ENCODE measurements at places on chromosomes 12 and 14. TPM values are rescaled to one million over a fixed set of nuclear protein-coding genes. Genes with fewer than 3 reads are reported as not detected.

DNA sequence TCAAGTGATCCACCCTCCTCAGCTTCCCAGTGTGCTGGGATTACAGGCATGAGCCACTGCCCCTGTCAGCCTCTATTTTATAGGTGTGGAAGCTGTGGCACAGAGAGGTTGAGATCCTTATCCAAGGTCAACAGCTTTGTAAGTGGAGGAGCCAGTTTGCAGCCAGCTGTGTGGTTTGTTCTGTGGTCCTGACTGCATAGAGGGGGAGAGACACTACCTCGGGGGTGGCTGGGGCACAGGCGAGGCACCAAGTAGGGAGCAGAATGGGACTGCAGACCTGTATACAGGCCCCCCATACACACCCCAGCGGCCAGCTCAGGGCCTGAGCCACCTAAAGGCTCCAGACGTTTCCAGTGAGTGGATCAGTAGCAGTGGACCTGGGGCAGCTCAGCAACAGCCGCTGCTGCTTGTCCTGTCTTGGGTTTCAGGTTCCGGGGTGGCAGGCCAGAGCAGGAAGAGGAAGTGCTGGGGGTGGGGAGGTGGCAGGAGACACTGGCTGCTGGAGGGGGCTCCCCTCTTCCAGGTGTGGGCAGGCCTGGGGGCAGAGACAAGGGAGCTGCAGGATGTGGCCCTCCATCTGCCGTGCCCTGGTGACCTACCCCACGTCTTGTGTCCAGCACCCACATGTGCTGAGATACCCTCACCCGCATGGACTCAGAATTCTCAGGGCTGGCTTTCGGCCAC lies 11.0 kb downstream of the ORAI1 start:
- DNase-seq: no peak

DNA sequence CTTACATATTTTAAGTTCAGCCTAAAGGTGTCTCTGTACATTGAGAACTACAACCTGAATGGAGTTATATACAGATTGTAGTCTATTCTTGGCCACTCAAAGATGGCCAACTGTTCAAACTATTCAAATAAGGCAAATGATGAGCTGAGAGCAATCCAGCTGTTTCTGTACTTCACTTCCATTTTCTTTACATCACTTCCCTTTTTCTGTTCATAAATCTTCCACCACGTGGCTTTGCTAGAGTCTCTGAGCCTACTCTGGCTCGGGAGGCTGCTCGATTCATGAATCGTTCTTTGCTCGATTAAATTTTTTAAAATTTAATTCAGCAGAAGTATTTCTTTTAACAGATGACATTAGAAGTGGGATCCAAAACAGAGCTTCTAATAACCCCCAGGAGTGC lies 879.7 kb downstream of the GALC start:
- no peak for DNase-seq

- no peak for DNase-seq
Measured at GRCh38 chr14:52494444-52494843, 57.9 kb downstream of the TXNDC16 start.

Gene HSP90B1
- 87.8 TPM for total RNA-seq

DNA sequence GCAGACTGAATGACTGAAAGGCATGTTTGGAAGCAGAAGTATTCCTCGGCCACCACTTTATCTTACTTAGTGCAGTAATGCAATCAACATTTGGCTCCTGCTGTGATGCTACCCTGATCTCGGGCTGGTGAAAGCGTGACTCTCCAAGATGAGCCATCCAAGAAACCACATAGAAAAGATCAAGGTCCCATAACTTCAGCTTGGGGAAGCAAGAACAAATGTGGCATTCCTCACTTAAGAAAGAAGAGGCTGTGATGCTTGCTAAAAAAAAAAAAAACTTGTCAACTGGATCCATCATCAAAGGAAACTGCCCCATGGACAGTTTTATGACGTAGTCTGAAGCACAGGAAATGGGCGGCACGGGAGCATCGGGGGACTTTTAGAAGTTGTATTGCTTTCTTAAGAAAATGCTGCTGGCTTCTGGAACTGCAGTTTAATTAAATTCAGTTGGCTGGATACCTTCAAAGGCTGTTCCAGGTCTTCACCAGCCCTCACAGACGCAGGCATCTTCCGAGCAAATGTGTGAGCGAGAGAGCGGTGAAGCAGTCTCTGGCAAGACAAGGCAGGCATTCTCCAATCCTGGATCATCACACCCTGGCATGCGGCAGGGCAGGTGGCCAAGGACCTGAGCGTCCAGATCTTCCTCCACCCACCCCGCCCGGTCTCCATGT lies 38.2 kb upstream of the MAP1LC3B2 start:
- peak; percentile 58 for DNase-seq

GRCh38 chr14:56659964-56660551 lies 80.5 kb downstream of the TMEM260 start:
- peak; percentile 51 for DNase-seq

Gene ACVRL1
- under 0.01 TPM for total RNA-seq

DNA sequence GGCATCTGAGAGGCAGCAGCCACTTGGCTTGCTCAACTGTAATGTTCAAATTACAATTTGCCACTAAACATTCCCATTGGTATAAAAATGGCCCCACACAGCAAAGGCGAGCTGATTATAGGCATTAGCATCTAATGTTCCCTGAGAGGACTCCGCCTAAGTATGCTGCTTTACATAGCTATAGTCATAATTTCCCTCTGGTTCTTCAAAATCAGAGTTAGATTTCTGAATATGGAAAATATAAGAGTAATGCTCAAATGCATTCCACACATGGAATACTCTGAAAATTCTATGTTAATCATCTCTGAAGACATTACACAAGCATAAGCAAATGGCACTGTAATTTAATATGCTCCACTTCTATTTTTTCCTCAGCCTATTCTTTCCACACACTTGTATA lies 83.7 kb upstream of the BTG1 start:
- no peak for DNase-seq

Gene FOXN4
- under 0.01 TPM for total RNA-seq

Gene HVCN1
- total RNA-seq: 8.6 TPM

GRCh38 chr14:23601845-23602180 lies 23.2 kb upstream of the JPH4 start:
- no peak for DNase-seq

Gene ACOT2
- 54.4 TPM for total RNA-seq

- no peak for DNase-seq
Measured at GRCh38 chr14:91396959-91397815, 20.4 kb downstream of the CCDC88C start.

Gene TSHR
- total RNA-seq: not detected

GRCh38 chr12:77231501-77231918 lies 166.1 kb upstream of the E2F7 start:
- DNase-seq: peak; percentile 80

Gene SOAT2
- total RNA-seq: under 0.01 TPM

DNA sequence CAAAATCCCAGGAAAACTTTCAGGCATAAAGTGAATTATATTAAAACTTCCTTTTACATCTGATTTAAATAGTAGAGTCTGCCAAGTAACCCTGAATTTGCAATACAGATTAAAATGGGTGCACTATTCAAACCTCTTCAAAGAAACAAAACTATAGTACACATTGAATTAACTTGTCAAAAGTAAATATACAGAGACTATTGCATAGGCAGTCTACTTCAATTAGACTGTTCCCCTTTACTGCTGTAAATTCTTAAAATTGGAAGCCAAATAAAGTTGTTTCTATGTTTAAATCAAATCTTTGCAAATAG lies 7.1 kb downstream of the KRAS start:
- DNase-seq: no peak

All from hematopoietic multipotent progenitor cell (in vitro differentiated cells).